ENCODE measurements at places on chromosomes 7 and 10.

DNA sequence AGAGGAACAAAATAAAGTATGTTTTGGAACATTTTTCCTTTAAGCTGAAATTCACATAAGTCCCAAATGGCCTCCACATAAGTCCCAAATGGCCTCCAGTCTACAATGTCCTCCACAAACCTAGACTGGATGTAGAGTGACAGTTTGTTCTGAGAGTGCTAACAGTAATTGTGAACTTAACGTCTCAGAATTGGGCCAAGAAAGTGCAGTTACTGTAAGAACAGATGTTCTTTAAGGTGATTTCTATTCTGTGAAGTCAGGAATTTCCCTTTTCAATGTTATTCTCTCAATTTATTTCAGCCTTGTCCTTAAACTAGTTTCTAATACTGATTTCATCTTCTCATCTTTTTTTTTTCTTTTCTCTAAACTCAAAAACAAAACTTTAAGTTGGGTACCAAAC, 188.7 kb upstream of the SEMA3E start:
- DNase-seq: no peak

- no peak for DNase-seq
Observed at GRCh38 chr7:66152371-66153191, 37.9 kb downstream of the CRCP start.

DNA sequence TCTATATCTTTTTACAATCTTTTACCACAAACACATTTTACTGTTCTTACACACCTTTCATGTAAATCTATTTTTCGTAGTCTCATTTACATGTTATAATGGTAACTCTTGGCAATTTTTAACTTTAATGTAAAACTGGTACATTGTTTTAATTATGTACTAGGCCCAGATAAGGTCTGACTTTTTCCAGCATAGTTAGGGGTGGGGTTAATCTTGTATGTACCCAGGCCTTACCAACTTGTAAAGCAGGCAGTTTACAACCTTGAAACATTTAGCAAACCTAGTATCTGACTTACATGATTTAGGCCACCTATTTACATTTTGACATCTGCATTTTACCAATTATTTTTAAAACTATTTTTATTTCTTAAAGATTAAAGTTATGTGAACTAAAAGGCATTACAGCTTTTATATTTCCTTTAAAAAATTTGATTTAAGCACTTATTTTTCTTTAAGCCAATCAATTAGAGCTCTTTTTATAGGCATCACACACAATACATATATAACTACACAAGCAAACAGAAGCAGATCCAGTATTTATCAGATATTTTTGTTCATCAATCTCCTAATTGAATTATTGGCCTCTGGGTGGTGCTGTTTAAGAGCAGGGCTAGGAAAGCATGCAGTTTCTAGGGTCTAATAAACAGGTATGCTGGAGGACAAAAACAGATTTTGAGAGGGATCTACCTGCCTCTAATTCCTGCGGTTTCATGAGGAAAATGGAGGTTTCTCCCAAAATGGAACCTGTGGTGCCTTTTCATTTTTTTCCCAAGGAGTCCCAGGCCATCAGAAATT, 19.7 kb upstream of the CROT start:
- no peak for DNase-seq

DNA sequence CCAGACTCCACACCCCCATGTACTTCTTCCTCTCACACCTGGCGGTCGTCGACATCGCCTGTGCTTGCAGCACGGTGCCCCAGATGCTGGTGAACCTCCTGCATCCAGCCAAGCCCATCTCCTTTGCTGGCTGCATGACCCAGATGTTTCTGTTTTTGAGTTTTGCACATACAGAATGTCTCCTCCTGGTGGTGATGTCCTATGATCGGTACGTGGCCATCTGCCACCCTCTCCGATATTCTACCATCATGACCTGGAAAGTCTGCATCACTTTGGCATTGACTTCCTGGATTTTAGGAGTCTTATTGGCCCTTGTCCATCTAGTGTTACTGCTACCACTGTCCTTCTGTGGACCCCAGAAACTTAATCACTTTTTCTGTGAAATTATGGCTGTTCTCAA, 4.8 kb downstream of the OR2A25 start:
- DNase-seq: no peak

DNA sequence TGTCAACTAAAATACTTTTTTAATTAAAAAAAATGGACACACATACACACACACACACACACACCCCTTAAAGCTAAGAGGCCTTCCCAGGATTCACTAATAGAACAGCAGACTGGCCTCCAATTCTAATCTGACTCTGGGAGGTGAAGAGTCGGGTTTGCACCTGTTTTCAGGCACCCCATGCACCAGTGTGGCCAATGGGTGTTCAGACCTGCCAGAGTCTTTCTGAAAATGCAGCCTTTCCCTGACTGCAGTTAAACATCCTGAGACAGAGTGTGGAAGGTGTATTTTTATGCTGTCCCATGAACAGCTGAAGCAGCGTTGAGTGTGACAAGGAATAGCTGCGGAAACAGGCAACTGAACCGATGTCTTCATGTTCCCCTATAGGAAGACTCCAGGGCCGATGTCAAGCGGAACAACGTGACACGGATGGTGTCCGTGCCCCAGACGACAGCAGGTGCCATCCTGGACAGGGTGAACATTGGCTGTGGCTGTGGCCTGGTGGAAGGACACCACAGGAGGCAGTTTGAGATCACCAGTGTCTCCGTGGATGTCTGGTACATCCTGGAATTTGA, 74.6 kb upstream of the LYZL2 start:
- no peak for DNase-seq

Data from HCT116 (cell line).